ENCODE measurements at places on chromosomes 3 and 15.
A peak's percentile ranks its signal among the peaks of the same experiment; 100 is the strongest.

DNA sequence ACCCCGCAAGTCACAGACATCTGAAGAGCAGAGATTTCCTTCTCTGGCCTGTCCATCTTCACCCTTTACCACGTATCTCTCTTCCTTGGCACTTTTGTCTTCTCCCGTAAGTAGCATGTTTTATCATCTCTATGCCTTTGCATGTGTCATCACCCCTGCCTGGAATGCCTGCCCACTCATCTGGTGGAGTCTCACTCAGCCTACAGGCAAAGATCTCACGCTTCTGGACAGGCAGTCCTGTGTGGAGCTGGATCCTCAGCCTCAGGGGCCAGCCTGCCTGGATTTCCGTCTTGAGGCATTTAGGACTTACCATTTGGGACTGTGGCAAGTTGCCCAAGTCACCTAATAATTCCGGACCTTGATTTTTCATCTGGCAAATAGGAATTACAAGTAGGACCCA lies 114.3 kb upstream of the CACNA2D3 start:
- DNase-seq, result no peak

GRCh38 chr3:194023501-194024280 lies 112.3 kb upstream of the HES1 start:
- no peak for DNase-seq

DNA sequence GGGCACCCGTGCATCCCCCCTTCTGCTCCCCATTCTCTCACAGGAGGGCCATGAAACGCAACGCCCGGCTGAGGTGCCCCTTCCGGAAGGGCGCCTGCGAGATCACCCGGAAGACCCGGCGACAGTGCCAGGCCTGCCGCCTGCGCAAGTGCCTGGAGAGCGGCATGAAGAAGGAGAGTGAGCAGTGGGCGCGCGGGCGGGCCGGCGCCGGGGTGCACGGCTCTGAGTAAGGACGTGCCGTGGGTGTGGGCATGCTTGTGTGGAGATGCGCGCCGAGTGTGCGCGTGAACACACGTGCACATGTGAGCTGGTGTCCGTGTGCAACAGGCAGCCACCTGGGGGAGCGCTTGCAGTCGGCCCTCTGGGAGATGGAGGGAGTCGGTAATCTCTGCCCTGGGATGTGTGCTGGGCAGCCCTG lies 28.1 kb downstream of the NR1I2 start:
- no peak for DNase-seq

DNA sequence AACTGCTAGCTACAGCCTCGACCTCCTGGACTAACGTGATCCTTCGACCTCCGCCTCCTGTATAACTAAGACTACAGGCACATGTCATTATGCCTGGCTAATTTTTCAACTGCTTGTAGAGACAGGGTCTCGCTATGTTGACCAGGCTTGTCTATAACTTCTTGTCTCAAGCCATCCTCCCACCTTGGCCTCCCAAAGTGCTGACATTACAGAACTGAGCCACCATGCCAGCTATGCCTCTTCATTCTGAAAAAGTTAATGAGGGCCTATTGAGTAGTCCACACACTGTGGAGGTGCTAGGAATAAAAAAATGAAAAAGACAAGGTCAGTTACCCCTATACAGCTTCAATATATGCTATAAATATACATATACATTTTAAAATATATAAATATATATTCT lies 18.3 kb upstream of the EPHA6 start:
- DNase-seq, result no peak

- DNase-seq, result no peak
Measured at GRCh38 chr3:177595530-177596188, 398.4 kb upstream of the TBL1XR1 start.

DNA sequence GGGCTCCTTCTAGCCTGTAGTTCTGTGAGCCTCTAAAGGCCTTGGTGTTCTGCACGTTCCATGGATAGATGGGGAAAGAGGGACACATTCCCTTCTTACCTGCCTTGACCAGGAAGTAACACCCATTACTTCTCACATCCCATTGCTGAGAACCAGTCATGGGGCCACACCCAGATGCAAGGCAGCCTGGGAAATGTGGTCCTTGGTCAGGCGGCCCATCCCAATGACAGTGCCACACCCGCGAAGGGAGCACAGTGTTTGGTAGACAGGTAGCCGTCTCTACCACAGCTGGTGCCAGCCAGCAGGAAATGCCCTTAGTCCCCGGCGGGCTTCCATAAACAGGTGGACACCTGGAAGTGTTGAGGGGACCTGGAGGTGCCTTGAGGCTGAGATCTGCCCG lies 23.2 kb upstream of the LCTL start:
- no peak for DNase-seq

DNA sequence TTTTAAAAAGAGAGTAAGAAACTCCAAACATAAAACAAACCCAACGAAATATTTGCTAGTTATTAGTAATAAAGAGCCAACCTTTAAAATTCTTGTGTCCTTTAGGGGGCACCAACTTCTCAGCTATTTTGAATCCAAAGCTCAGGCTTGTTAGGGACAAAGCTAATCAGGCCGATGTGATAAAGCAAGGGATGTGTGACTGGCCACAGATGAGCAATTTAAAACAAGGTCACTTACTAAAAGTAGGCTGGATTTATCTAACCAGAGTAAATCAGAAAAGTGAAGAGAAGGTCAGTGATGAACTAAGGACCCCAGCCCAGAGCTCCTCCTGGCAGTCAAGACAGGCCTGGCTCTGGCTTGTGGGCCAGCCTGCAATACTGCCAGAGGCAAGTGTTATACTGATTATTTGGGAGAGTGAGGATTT lies 108.5 kb downstream of the CYP19A1 start:
- DNase-seq, result peak; percentile 11

DNA sequence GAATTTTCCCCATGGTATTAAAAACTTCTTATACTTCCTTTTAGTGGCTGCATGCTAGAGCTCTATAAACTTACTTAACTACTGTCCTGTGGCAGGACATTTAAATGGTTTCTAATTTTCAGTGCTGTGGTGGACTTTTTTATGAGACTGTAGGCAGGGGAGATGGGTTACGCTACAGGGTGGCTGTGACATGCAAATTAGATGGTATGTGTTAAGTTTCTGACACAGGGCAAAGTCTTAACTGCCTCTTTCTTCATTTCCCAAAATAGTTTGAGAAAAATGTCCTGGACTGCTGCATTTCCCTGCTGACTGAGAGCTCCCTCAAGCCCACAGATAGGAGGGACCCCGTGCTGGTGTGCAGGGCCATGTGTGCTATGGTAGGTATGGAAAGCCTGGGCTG lies 22.0 kb downstream of the TGM4 start:
- no peak for DNase-seq

GRCh38 chr3:4067893-4068292 lies 235.3 kb upstream of the SETMAR start:
- no peak for DNase-seq

- DNase-seq, result no peak
Measured at GRCh38 chr3:37491343-37491742, 317.0 kb upstream of the LRRFIP2 start.

GRCh38 chr3:97438131-97438530 lies 326.4 kb upstream of the ARL6 start:
- no peak for DNase-seq

DNA sequence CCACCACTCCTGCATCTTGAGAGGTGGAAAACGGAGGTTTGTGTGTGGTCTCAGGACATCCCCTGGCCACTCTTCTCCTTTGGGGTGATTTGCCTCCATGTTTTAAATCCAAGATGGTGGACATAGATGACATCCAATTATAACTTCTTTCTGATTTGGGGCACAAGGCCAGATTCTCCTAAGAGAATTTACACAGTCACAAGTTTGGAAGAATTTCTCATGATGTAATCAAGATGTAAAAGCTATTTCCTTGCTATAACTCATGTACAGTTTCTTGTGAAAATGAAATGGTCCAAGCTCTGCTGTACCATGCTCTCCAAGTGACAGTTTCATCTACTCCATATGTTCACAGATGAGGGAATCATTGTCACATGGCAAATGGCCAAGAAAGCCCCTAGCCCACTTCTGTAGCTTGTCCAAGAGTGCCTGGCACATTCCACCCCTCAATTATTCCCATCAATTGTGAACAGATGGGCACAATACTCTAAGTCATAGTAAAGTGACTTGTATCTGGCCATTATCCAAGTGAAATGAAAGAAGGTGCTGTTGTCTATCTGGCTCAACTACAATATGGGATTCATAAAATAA lies 134.6 kb upstream of the ROPN1 start:
- no peak for DNase-seq

DNA sequence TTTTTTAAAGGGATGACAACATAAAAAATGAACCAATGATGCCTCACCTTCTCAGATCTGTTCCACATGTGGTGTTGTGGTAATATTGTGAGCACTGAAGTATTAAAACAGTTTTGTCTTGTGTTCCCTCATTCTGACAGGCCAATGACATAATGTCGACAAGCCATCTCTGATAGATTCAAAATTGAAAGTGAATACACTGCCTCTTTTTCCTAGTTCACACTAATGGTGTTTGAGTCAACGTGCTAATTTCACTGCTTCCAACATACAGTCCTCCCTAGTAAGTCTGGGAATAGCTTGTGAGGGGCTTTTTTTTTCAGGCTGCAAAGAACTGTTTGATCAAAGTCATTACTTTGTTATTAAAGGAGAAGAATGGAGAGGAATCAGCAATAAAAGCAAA lies 82.8 kb downstream of the ROBO2 start:
- DNase-seq, result no peak

DNA sequence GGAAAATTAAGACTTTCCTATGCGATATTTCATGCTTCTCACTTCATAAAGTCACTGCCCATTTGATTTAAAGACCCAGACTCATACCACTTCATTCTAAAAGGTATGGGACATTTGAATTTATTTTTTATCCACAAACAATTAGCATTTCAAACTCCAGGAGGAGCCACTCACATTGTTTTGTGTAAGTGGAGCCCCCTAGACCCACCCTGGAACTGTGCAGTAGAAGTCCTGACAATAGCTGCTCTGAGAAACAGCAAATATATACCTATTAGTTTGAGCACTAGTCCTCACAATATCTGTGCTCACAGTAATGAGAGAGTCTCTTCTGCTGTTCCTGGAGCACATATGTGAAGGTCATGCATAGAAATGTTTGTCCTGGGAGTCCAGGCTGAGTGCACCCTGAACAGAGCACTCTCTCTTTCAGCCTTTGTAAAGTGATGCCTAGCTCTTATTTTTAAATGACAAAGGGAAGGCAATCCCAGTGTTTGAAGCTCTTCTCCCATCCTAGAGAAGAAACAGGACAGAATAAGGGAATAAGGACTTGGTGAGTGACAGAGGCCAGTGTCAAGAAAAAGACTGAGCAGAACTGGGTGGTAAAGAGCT lies 127.5 kb upstream of the STRIT1 start:
- no peak for DNase-seq

DNA sequence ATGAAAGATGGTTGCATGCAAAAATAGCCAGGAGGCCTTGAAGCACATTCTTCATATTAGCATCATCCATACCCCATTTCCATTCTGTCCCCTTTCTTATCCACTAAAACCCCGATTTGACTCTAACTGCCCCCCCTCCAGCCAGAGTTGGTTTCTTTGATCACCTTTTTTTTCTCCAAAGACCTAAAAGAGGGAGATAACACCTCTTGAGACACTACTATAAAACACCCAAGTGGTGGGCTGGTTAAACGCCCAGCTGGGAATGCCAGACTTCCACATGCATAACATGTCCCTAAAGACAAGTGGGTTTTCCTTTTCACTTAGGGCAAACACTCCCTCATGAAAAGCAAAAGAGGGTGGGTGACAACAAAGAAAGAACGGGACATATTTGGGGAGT lies 133.9 kb upstream of the WNT5A start:
- DNase-seq, result no peak

GRCh38 chr15:48479751-48480150 lies 148.5 kb downstream of the DUT start:
- no peak for DNase-seq

GRCh38 chr3:78221300-78221699 lies 1181.4 kb downstream of the ROBO2 start:
- DNase-seq, result no peak

DNA sequence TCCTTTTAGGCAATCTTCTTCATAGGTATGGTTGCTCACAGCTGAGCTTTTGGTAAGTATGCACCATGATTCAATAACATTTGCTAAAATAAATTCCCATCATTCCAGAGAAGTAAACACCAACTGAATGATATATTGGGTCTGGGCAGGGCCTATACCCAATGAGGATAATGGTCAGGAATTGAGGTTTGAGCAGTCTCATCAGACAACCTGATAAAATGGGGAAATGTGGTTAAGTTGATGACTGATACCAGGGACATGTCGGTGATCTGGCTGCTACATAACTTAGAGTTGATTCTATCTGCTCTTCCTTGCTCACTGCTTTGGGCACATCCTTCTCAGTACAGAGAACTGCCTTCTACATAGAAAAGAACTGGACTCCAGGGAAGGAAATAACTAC lies 92.9 kb downstream of the GPR156 start:
- no peak for DNase-seq

GRCh38 chr3:115226844-115227445 lies 79.9 kb upstream of the ZBTB20 start:
- no peak for DNase-seq

GRCh38 chr15:64574301-64575017 lies 114.1 kb downstream of the ZNF609 start:
- peak; percentile 25 for DNase-seq

- DNase-seq, result no peak
Measured at GRCh38 chr3:132972333-132972732, 65.9 kb upstream of the TMEM108 start.

DNA sequence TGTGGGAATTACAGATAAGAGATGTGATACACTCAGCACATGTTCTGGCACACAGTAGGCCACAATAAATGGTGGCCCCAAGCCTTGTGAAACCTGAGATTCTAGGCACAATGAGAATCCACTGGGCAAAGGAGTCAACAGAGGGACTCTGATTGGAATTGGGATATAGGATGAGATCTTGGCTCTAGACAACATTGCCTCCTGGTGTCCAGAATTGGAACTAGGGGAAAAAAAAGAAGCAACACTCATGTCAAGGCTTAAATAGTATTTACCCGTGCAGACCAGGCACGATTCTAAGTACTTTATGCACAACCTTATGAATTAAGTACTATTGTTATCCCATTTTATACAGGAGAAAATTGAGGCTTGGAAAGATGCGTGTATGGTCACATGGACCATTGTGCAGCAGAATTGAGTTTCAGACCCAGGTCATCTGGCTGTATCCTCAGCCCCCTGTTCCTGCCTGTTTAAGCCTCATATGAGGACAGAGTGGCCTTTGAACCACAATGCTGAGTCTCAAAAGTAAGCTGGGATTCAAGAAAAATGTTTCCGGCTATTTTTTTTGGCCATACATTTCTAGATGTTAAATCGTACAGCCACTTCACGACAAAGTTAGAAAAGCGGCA lies 124.8 kb downstream of the SV2B start:
- DNase-seq, result peak; percentile 26

DNA sequence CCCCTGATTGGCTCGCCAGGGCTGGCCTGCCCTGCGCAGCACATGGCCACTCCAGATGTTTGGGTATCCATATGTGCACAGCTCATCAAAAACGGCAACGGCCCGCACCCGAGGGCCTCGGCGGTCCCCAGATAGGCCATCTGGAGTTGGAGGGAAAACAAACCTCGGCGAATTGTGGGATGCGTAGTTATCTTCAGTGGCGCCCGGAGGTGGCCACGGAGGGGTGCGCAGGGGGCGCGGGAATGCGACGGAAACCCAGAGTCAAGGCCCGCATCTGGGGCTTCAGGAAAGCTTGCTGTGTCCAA lies 156.5 kb downstream of the TLE3 start:
- DNase-seq, result no peak

GRCh38 chr3:27160146-27160545 lies 209.0 kb downstream of the NEK10 start:
- no peak for DNase-seq

- DNase-seq, result peak; percentile 24
Measured at GRCh38 chr15:71440489-71441110, 325.3 kb downstream of the THSD4 start.
